ENCODE measurements at places on chromosomes 2 and 18. TPM values are rescaled to one million over a fixed set of nuclear protein-coding genes. Genes with fewer than 3 reads are reported as not detected.

DNA sequence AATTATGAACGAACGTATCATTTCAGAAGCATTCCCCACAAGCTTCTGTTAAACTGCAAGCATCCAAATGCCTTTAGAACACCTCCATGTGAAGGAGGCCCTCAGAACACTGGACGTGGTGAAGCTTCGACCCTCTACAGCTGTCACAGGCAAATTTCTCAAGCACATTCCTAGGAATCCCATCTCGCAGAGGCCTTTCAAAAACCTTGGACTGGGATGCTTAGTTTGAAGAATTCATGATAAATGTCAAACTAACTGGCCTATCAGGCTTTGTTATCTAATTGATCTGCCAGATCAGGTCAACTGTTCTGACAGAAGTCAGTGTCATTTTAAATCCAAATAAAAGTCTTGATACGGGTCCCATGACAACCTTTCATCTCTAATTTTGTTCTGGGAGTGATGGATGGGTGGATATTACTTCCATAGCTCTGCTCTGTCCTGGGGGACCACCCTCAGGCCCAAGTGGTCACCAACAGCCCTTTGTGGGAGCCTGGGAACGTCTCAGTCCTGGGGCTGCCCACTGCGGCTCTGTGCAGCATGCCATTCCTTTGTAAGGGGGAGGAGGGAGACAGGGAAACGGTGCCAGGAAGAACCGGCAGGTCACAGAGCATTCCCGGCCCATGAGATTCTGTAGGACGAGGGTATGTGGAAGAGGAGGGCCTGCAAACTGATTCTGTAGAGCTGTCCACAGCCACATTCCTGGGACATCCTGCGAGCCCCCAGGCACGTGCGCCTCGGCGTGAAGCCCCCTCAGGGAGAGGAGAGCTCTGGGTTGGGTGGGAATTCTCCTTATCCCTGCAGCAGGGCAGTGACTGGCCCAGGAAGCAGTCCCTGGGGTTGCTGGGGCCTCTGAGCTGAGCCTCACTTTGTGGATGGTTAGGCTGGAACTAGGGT, 59.1 kb upstream of the PXDN start:
- H3K27ac ChIP-seq = no peak overlapping the region
- H3K36me3 ChIP-seq = no peaks in the 10 kb centered on the region
- no peak for DNase-seq
- peaks cover 22% of the 10 kb centered on the region for H3K27me3 ChIP-seq
- H3K4me3 ChIP-seq = no peak overlapping the region
- H3K4me1 ChIP-seq = no peaks in the 10 kb centered on the region

- H3K27me3 ChIP-seq = peaks cover 32% of the 10 kb centered on the region
- H3K4me3 ChIP-seq = no peak overlapping the region
- DNase-seq = peak; percentile 60
- no peak overlapping the region for H3K27ac ChIP-seq
- H3K4me1 ChIP-seq = no peaks in the 10 kb centered on the region
Observed at GRCh38 chr2:30072250-30072842, 74.5 kb upstream of the YPEL5 start.

DNA sequence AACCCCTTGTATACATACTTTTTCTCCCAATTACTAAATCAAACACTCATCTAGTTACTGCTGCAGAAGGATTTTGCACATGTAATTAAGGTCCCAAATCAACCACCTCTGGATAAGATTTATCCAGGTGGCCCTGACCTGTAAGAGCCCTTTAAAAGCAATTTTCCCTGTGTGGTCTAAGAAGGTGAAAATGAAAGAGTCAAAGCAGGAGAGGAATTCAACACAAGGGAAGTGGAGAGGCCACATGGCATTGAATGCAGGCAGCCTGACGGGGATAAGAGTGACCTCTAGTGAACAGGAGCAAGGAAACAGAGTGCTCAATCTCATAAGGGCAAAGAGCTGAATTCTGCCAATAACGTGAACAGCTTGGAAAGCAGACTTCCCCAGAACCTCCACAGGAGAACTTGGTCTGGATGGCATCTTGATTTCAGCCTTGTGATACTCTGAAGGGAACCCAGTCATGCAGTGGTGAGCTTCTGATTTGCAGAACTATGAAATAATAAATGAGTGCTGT, 27.2 kb downstream of the PPP3R1 start:
- H3K4me3 ChIP-seq = no peak overlapping the region
- no peak for DNase-seq
- peaks cover 4% of the 10 kb centered on the region for H3K36me3 ChIP-seq
- no peaks in the 10 kb centered on the region for H3K27me3 ChIP-seq
- H3K4me1 ChIP-seq = peaks cover 4% of the 10 kb centered on the region

DNA sequence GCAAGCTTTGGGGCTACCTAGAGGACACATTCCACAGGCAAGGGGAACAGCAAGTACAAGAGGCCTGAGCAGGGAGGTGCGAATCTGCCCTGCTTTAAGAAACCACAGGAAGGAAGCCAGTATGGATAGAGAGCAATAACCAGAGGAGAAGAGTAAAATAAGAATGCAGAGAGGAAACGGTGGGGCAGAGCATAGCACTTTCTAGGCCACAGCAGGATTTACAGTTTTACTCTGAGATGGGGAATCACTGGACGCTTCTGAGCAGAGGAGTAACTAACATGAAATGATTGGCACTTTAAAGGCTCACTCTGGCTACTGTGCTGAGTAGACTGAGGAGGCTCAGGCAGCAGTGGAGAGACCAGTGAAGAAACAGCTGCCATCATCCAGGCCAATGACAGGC, 23.8 kb downstream of the AAK1 start:
- peaks cover 6% of the 10 kb centered on the region for H3K4me1 ChIP-seq
- H3K4me3 ChIP-seq = no peak overlapping the region
- H3K27ac ChIP-seq = no peak overlapping the region
- no peaks in the 10 kb centered on the region for H3K27me3 ChIP-seq
- peaks cover 5% of the 10 kb centered on the region for H3K36me3 ChIP-seq

GRCh38 chr2:113974727-113975126, 84.8 kb downstream of the ACTR3 start:
- peaks cover 5% of the 10 kb centered on the region for H3K36me3 ChIP-seq
- H3K4me1 ChIP-seq = peaks cover 20% of the 10 kb centered on the region
- H3K4me3 ChIP-seq = no peak overlapping the region
- H3K27ac ChIP-seq = no peak overlapping the region
- DNase-seq = no peak

DNA sequence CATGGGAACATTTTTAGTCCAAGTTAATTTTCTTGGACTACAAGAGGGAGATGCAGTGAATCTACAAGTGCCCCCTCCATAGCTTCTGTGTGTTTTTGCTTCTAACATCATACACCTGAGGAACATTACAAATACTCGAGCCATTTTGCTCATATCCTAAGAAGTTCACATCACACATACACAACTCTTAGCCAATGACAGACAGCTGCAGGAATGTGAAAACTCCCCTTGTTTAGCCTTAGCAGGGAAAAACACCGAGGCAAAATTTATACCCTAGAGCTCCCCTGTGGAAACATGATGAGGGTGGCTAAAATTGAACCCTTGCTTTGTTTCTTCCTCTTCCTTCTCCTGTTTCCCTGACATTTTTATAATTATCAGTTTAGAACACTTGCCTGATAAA, 928.3 kb upstream of the NRXN1 start:
- H3K4me3 ChIP-seq = no peak overlapping the region
- DNase-seq = no peak
- H3K36me3 ChIP-seq = no peaks in the 10 kb centered on the region
- no peak overlapping the region for H3K27ac ChIP-seq

DNA sequence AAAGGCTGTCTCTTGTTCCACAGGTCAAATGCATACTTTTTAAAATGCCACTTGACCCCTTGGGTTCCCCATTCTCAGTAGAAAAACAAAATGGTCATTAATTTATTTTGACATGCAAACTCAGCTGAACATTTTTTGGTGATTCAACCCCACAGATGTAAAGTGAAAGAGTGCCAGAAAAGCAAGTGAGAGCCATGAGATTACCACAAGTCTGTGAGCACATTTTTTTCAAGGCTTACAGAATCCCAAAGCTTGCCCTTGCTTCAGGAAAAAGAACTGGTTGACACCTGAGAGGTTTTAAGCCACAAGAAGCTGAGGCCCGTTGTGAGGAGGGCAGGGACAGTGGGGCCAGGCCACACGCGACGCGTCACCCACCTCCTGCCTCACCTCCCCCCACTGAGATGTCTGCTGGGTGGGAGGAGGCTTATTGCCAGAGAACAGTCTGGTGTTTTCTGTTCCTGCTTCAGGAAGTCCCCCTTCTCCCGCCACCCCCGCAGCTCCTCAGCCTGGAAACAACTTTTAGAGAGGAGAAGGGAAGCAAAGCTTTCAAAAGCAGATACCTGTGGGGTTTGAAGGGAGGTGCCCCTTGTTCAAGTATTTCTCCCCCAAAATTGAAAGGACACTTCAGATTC, 70.4 kb upstream of the CYP1B1 start:
- no peak for DNase-seq
- H3K4me3 ChIP-seq = no peak overlapping the region
- H3K36me3 ChIP-seq = no peaks in the 10 kb centered on the region
- H3K27me3 ChIP-seq = no peaks in the 10 kb centered on the region
- H3K27ac ChIP-seq = peak overlapping the region; percentile 85
- H3K4me1 ChIP-seq = peaks cover 5% of the 10 kb centered on the region

- peak overlapping the region; percentile 45 for H3K27ac ChIP-seq
- H3K4me3 ChIP-seq = no peak overlapping the region
- H3K27me3 ChIP-seq = no peaks in the 10 kb centered on the region
- DNase-seq = no peak
- peaks cover 3% of the 10 kb centered on the region for H3K36me3 ChIP-seq
- peaks cover 49% of the 10 kb centered on the region for H3K4me1 ChIP-seq
Observed at GRCh38 chr2:85158559-85159273, 25.5 kb downstream of the TCF7L1 start.

GRCh38 chr2:28165087-28165635, 227.5 kb upstream of the FOSL2 start:
- no peak overlapping the region for H3K27ac ChIP-seq
- DNase-seq = no peak
- H3K4me1 ChIP-seq = peaks cover 5% of the 10 kb centered on the region
- peaks cover 2% of the 10 kb centered on the region for H3K36me3 ChIP-seq
- H3K4me3 ChIP-seq = no peak overlapping the region
- no peaks in the 10 kb centered on the region for H3K27me3 ChIP-seq

DNA sequence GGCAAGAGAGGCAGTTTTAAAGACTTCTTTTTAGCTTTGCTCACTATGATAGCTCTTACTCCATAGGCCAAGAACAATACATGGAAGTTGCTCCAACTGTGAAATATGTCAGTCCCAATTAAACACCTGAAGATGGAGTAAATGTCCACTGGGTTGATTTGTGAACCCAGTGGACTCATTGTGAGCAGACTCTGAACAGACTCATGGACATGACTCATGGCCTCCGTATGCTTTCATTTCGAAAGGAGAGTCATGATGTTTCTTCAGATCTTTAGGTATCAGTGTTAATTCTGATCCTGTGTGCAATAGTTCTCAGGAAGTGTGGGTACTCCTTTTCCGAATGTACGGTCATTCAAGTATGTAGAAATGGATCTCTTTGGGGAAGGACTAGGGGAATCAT, 5.4 kb upstream of the CWC22 start:
- H3K27me3 ChIP-seq = no peaks in the 10 kb centered on the region
- no peak overlapping the region for H3K4me3 ChIP-seq
- no peaks in the 10 kb centered on the region for H3K36me3 ChIP-seq
- peaks cover 6% of the 10 kb centered on the region for H3K4me1 ChIP-seq

DNA sequence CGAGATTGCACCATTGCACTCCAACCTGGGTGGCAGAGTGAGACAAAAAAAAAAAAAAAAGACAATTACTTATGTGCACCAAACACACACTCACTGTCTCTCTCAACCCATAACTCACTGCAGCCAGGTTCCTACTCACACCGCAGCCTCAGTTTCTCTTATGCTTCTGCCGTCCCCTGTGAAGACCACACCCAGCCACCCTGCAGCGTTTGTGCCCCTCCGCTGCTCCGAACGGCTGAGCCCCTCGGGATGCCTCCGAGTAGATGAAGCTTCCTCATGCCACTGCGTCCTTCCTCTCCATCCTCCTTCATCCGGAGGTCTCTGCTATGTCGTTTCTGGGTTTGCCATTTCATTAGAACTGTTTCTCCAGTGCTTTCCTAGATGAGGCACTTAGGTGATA, 160.1 kb downstream of the TWIST2 start:
- no peak overlapping the region for H3K27ac ChIP-seq
- H3K27me3 ChIP-seq = peaks cover 30% of the 10 kb centered on the region
- no peaks in the 10 kb centered on the region for H3K4me1 ChIP-seq
- H3K4me3 ChIP-seq = no peak overlapping the region

DNA sequence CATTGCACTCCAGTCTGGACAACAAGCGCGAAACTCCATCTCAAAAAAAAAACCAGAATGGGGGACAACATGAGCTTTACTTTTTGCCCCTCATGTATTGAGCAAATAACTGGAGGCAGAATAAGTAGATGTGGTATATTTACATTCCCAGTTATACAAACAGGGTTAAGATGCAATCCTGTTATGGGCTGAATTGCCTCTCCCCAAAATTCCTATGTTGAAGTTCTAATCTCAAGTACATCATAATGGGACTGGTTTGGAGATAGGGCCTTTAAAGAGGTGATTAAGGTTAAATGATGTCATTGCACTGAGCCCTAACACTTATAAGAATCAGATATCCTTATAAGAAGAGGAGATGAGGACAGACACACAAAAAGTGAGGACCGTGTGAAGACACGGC, 319.8 kb upstream of the KLHL29 start:
- H3K27ac ChIP-seq = no peak overlapping the region
- H3K27me3 ChIP-seq = peaks cover 10% of the 10 kb centered on the region
- no peaks in the 10 kb centered on the region for H3K36me3 ChIP-seq
- peaks cover 3% of the 10 kb centered on the region for H3K4me1 ChIP-seq
- no peak for DNase-seq
- H3K4me3 ChIP-seq = no peak overlapping the region

GRCh38 chr2:10036095-10036884, 7.1 kb upstream of the KLF11 start:
- DNase-seq = no peak
- no peak overlapping the region for H3K27ac ChIP-seq
- H3K4me3 ChIP-seq = no peak overlapping the region
- H3K27me3 ChIP-seq = peaks cover 25% of the 10 kb centered on the region
- H3K4me1 ChIP-seq = peaks cover 2% of the 10 kb centered on the region

- H3K4me1 ChIP-seq = peaks cover 3% of the 10 kb centered on the region
- DNase-seq = no peak
- no peaks in the 10 kb centered on the region for H3K27me3 ChIP-seq
- no peak overlapping the region for H3K4me3 ChIP-seq
Observed at GRCh38 chr2:123747326-123747725, 277.8 kb upstream of the CNTNAP5 start.

DNA sequence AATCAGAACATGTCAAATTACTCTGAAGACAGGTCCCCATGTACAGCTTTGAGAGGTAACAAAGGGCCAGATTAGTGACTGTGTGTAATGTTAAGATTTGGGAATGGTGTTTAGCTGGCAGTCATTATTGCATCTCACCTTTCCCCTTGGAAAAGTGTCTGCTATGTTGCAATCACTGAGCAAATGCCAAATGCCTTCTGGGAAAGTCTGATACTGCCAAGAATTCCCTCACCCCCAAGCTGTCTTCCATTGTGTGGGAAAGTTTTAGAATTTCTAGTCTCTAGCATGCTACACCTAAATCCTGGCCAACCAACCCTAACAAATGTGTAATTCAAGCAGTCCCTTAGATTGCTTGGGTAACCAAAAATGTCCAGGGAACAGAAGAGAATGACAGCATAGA, 13.6 kb upstream of the PELI1 start:
- H3K4me1 ChIP-seq = peaks cover 12% of the 10 kb centered on the region
- peaks cover 4% of the 10 kb centered on the region for H3K27me3 ChIP-seq
- H3K36me3 ChIP-seq = no peaks in the 10 kb centered on the region
- H3K4me3 ChIP-seq = no peak overlapping the region
- DNase-seq = no peak
- no peak overlapping the region for H3K27ac ChIP-seq

TUBB8B gene
- total RNA-seq = 0.93 TPM

LINC00305 gene
- 1.6 TPM for total RNA-seq

ITGB6 gene
- 7.0 TPM for total RNA-seq

GAL3ST2 gene
- 0.51 TPM for total RNA-seq

CDH7 gene
- total RNA-seq = 6.5 TPM

GALNT5 gene
- total RNA-seq = 1.2 TPM

COLEC11 gene
- not detected for total RNA-seq

Measured in progenitor cell of endocrine pancreas (in vitro differentiated cells).